ENCODE measurements at places on chromosomes 4 and X.

GRCh38 chrX:133771086-133771646 is 214.2 kb downstream of the GPC3 start:
- no peak for DNase-seq

DNA sequence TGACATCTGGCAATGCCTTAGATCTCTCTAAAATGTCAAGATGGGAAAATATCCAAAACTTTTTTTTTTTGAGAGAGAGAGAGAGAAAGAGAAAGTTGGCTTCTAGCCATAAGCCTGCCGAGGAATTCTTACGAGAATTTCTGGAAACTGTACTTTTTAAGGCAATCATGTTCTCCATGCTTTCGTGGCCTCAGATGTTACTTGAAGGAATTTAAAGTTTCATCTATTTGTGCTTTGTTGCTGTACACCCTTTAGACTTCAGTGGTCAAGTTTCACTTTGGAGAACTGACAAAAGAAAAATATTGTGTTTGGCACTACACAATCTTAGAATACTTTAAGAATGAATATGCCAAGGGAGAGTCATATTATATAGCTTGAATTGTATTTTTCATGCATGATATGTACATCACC is 53.9 kb downstream of the FAT4 start:
- no peak for DNase-seq

DNA sequence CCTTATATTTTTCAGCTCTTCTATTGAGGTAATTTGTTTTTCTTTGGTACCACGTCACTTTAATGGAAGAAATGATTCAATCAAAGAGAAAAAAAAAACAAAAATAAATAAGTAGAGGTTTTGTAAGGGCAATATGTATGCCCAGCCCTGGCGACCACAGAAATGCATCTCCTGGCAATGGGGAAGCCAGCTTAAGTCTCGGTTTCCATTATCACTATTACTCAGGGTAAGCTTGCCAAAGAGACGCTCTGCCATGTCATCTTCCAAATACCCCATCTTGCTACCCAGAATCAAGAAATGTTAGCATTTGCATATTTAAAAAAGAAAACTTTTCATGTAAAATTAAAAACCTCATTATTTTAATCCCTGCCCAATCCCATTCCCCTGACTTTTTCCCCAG is 68.8 kb downstream of the FAM47C start:
- no peak for DNase-seq

DNA sequence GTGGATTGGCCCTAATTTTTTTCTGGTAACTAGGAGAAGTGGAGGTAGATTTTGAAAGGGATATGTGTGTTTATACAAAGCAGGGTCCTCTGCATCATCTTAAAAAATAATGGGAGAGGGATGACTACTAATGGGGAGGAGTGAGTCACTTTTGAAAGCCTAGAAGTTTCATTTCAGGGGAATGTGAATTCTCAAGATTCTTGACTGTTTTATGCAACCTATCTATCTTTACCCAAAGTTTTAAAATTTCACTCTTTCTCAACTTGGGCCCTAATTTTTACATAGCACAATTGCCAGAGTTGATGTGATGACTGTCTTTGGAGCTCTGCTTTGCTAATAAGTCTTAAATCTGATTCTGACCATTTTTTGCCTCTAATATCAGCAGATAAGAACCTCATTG is 445.2 kb downstream of the GRXCR1 start:
- no peak for DNase-seq

DNA sequence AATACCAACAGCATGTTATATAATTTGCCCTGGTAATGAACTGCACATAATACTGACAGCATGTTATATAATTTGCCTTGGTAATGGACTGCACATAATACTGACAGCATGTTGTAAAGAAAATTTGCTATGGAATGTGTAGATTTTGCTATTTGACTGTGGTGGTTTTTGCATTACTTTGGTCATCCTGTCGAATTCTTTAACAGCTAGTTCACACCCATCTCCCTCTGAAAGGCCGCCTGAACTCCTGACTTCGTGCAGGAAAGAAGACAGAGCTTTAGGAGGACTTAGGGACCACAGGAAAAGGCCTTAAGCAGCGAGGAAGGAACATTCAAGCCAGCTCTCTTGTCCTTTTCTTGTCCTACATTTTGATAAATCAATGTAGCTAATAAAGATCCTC is 45.2 kb upstream of the DCLK2 start:
- no peak for DNase-seq

GRCh38 chrX:115940348-115940747 is 230.2 kb upstream of the AGTR2 start:
- no peak for DNase-seq

- DNase-seq = no peak
These were observed 294.7 kb downstream of the NAF1 start for GRCh38 chr4:162871990-162872389.

DNA sequence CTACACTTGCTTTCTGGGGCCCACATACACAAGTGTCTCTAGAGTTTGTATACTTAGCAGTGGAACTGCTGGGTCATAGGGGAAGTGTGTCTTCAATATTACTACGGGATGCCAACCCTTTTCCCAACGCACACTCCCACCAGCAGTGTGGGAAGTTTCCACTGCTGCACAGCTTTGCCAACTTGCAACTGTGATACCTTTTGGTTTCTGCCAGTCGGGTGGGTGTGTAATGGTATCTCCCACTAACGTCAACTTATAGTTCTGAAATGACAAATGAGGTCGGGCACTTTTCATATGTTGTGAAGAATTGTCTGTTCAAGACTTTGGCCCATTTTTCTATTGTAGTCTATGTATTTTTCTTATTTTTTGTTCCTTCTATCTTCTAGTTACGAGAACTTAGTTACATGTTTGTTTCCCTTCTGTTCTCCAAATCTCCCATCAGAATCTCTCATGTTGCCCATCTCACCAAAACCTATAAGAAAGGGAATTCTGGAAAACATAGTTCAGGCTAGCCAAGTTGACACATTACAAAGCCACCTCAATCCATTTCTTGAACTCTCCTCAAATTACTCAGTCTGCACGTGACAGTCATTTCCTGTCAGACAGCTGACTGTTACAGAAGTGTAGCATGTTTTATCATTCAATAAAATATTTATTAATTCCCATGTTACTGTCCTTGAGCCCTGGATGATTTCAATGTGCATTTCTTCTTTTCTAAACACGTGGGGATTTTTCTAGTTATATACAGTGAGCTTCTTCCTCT is 30.7 kb downstream of the PNMA6E start:
- no peak for DNase-seq

DNA sequence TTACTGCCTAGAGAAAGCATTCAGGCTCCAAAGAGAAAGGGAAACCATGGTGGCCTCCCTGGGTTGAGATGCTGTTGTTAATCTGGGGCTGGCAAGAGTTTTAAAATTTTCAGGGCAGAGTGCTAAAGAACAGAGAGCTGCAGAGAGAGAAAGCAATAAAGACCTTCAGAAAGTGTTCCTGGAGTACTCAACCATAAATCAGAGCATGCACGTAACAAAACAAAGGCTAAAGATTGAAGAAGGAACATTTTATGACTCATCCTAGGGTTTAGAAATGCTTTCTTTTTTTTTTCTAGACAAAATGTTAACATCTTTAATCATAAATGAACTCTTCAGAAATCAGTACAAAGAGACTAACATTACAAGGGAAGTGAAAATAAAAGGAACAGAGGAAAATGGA is 562.3 kb upstream of the NDST4 start:
- no peak for DNase-seq

GRCh38 chrX:46500054-46500453 is 45.2 kb downstream of the ZNF674 start:
- no peak for DNase-seq

DNA sequence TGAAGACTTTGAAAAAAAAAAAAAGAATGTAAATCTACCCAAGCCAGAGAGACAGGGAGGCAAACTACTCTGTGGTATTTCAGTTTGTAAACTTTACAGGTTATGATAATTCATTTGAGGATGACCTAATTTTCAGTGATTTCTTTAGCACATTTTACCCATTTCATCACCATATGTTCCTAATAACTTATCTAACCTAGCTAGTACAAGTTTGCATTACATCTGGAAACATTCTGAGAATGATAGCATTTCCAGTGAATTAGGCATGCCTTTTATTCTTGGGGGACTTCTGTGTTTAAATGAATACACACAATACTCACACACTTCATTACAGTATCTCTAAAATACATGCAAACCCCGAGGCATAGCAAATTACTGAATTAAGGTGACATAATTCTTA is 1055.5 kb downstream of the PCDH18 start:
- DNase-seq = no peak

GRCh38 chr4:6333301-6334202 is 63.9 kb downstream of the WFS1 start:
- DNase-seq = no peak

DNA sequence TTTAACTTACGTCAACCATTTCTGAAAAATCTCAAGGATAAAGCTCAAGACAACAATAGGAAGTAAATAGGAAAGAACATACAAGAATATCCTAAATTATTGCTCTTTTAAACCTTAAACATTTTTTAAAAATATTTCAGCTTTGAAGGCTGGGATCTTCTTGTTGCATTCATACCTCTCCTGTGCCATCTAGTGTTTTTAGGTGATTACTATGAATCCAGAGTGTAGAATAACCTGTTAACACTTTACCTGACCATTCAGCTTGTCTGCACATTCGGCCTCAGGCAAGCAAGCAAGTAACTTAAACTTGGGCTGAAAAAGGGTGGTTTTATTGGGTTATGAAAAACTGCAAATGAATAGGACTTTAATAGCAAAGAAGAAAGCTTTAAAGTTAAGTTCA is 507.8 kb upstream of the INTU start:
- no peak for DNase-seq

- DNase-seq = no peak
These were observed 407.6 kb downstream of the ANKRD50 start for GRCh38 chr4:124304941-124305340.

DNA sequence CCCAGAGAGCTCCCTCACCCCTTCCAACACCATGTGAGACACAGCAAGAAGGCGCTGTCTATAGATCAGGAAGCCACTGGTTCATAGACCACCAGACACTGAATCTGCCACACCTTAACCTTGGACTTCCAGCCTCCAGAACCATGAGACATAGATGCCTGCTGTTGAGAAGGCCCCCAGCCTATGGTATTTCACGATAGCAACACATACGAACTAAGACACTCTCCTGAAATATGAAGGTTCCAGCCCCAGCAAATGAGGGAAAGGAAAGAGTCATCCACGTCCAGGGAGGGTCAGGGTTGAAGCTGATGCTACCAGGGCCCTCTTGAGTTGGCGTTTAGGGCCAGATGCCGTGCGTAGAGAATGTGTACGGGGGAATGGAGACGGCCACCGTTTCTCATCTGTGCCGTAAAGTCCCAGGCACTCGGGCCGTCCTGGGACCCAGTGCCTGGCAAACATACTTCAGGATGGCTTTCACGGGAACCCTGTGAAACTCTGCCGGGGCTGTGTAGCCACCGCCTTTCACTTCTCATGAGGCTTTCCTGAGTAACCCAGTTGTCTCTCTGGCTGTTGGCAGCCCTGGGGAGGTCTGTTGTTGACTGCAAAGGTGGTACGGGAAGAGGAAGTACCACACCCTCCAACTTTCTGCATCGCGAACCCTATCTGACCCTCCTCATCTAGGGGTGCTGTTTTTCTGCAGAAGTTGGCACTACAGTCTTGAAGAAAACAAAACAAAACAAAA is 17.7 kb upstream of the P2RY8 start:
- DNase-seq = no peak

GRCh38 chrX:111759686-111760085 is 78.7 kb downstream of the ALG13 start:
- DNase-seq = no peak

DNA sequence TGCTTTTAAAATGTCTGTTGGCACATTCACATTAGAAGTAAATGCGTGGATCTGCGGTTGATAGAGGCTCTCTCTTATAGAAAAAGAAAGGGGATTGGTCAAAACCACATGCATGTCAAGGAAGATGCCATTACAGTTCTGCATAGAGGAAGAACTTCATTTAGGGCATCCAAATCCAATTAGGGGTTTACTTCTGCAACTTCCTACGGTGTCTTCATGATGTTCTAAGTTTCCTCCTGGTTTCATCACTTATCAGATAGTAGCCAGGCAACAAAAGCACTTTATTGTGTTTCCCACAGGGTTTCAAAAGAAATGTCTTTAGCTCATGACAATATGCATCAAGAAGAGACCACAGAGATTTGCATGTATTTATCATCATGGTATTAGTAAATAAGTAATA is 136.0 kb upstream of the HPGD start:
- DNase-seq = no peak

- DNase-seq = no peak
These were observed 22.9 kb upstream of the TRIM2 start for GRCh38 chr4:153181293-153181692.

DNA sequence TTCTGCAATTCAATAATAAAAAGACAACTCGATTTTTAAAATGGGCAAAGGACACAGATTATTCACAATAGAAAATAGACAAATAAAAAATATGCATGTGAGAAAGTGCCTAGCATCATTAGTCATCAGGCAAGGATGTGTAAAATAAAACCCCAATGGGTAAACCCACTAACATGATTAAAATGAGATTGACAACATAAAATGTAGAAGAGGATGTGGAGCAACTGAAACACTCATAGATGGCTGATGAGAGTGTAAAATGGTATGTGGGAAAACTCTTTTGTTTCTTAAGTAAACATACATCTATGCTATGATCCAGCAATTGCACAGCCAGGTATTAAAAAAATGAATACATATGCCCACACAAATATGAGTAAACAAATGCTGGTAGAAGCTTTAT is 177.6 kb downstream of the IQCM start:
- DNase-seq = no peak

DNA sequence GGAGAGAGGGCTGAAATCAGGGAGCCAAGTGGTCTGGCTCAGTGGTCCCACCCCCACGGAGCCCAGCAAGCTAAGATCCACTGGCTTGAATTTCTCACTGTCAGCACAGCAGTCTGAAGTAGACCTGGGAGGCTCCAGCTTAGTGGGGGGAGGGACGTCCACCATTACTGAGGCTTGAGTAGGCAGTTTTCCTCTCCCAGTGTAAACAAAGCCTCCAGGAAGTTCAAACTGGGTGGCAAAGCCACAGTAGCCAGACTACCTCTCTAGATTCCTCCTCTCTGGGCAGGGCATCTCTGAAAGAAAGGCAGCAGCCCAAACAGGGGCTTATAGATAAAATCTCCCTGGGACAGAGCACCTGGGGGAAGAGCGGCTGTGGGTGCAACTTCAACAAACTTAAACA is 88.1 kb downstream of the NPFFR2 start:
- DNase-seq = no peak

GRCh38 chr4:19729886-19730651 is 521.6 kb upstream of the SLIT2 start:
- no peak for DNase-seq

Data from D341Med (cell line).